ENCODE measurements at places on chromosomes 6 and 20.

- no peak for DNase-seq
These were observed 59.2 kb upstream of the FOXO3 start for GRCh38 chr6:108501559-108501958.

DNA sequence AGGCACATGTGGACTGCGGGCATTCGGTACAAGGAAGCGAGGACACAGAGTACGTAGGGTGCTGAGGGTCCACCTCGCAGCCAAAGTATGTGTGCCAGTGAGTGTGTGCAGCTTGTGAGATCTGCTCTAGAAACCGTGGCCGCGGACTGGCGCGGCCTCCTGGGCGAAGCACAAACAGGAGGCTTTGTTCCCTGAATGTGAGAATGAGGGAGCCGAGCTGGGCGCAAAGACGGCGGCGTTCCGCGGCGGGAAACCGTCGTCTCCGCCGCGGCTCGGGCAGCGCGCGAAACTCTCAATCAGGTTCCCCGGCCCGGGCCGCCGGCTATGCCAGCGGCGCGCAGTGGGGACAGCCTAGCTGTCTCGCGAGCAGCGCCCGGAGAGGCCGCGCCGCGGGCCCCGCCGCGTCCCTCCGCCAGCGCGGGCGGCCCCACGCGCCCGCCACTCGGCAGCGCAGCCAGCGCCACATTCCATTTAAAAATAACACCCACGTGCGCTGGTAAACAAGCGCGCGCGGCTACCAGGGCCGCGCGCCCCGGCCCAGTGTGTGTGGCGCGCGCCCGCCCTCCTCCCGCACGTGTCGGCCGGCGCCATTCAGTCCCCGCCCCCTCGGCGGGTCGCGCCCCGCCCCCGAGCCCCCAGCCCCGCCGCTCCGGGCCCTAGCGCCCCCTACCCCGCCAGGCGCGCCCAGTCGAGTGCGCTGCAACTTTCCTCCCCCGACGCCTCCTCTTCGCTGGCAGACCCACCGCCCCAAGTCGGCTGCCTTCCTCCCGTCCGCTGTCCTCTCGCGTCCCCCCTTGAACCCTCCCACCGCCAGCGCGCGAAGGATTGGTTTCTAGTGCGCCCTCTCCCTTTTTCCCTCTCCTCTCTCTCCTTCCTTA lies 3.0 kb upstream of the FOXO3 start:
- peak; percentile 78 for DNase-seq

DNA sequence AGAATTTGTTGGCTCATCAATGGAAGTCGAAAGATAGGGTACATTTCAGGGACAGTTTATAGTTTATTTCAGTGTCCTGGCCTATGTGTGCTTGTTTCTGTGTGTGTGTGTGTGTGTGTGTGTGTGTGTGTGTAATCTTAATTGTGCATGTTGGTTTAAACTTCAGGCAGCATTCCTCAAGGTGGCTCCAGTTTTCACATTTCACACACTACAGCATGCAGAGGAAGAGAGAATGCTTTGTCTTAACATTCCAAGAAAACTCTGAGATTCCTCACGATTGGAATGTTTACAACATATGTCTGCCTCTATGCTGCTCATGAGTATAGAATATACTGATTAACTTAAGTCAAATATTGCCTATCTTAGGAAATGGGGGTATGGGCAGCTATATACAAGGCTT lies 332.6 kb upstream of the EPHA7 start:
- DNase-seq = no peak

GRCh38 chr20:15494851-15495250 lies 1078.4 kb downstream of the KIF16B start:
- DNase-seq = no peak

- no peak for DNase-seq
These were observed 23.5 kb upstream of the CDH22 start for GRCh38 chr20:46331611-46332361.

- no peak for DNase-seq
These were observed 100.3 kb downstream of the GMPR start for GRCh38 chr6:16338577-16339264.

GRCh38 chr20:50014570-50015562 lies 32.1 kb downstream of the SNAI1 start:
- no peak for DNase-seq

DNA sequence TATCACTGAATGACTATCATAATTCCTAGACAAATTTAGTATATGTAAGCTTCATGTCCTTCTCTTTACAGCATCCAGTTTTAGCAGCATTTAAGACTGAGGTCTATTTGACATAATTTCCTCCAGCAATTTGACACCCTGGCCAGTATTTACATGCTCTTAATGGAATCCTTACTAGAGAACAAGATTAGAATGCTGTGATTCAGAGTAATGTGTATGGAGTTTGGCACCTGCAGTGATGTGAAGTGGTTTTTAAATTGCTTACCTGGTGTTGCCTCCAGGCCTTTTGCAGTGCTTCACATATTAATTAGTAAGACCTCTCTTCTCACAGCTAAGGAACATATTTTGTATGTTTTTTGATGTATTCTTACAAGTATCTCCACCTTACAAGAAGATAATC lies 9.8 kb downstream of the NKX2-4 start:
- DNase-seq = no peak

GRCh38 chr6:129507059-129507807 lies 202.7 kb downstream of the ARHGAP18 start:
- no peak for DNase-seq

- DNase-seq = no peak
These were observed 149.1 kb upstream of the AGPAT4 start for GRCh38 chr6:161422710-161423680.

DNA sequence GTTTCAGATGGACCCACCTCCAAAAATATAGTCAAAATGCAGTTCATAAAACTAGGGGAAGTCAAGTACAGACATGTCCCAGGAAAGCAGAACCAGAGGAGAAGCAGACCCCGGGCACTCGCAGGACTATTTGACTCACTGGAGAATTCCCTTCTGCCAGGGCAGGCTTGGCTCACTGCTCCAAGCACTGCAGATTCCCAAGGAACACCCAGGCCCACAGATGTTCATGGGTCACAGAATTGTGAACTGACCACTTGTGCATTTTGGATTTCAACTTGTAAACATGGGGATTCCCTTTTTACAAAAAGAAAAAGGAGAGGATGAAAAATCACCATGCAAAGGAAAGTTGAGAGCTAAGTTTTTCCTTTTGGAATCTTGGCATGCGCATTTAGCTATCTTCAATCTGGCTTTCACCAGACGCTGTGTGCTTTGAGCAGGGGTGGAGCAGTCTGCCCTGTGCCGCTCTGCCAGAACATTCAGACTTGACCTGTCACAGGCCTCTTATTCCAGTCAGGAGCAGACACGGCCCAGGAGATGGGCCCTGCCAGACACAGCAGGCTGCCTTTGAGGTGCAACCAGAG lies 237.5 kb upstream of the TAB2 start:
- DNase-seq = no peak

DNA sequence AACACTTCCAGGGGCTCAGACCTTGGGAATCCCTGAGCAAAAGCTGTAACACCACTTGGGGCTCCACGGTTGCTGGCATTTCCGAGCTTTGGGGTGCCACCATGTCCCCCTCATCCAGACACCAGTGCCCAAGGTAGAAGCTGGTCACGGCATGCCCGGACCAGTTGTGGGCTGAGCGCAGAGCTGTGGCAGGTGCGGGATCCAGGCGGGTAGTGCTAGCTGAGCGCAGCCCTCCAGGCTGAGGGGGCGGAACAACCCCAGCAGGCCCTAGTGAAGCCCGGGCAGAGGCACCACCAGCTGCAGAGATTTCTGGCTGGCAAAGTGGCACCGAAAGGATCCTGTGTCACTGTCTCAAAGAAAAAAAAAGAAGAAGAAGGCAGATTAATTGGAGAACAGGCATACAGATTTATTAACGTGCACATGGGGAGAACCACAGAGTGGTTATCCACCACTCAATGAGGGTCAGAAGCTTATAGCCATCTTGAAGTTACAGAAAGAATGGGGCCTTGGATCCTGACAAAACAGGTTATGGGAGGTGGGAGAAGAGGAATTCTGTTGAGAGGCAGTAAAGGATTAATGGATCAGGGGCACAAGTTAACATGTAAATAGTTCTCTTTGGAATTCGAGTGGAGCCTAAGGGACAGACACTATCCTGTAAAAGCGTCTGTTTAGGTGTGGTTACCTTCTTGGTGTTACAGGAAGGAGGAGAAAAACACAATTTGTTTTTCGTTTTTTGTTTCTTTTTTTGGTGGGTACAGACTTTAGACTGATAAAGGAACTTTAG lies 107.5 kb downstream of the CD24 start:
- DNase-seq = no peak

GRCh38 chr20:19304886-19305415 lies 92.5 kb downstream of the SLC24A3 start:
- no peak for DNase-seq

DNA sequence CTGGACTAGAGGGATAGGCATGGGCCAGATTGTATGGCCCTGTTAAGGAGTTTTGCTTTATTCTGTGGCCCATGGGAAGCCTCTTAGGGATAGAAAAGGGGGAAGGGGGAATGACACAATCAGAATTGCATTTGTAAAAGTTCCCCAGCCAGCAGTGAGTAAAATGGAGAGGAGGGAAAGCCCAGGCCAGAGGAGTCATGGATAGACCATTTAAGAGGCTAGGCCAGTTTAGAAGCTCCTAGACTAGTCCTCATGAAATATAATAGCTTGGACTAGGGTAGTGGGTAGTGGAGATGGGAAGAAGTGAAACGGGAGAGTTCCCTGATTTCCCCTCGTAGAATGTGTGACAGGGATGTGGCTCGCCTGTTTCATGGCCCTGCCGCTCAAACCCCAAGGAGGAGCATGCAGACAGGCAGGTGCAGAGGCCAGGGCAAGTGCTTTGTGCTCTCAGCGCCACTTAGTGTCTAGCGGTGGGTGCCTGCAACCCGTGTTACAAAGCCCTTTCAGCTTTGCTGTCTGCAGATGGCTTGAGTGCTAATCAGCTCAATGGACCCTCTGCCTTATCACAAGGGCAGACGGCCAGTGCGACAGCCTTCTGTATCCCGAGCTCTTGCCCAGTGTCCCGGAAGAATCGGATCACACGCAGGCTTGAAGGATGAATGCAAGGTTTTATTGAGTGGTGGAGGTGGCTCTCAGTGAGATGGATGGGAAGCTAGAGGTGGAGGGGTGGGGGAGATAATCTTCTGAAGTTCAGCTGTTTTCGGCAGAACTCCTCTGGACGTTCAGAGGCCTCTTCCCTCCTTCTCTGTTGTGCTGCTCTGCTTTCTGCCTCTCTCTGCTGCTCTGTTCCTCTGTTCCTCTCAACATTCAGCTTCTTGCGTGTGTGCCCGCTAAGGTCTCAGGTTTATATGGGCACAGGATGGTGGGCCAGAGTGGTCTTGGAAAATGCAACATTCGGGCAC lies 141.1 kb downstream of the CEP57L1 start:
- DNase-seq = no peak

- DNase-seq = no peak
These were observed 28.6 kb upstream of the PRELID3B start for GRCh38 chr20:59071216-59071615.

DNA sequence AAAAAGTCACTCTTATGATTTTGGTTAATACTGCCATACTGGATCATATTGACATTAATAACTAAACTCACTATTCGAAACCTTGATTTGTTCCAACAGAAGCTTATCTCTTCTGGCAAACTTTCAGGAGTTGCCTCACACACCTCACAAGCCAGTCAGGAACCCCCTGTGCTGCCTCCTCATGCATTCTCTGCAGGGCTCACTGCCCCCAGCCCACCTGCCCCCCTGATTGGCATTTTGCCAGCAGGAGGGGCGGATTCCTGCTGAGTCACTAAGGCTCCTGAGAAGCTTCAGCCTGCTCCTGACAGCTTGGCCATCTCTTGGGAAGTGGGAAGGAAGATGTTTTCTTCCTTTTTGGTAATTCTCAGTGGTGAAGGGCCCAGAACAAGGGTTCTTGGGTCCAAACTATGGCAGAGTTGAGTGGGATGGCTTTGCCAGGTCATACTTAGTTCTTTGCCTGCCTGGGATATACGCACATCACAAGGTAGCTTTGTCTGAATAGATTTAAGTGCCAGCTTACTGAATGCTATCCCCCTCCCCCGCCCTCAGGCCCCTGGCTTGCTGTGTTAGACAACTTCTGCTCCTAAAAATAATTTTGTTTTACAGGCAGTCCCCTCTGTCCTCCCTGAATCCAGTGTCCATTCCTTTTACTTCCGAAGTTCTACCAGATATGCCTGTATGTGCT lies 31.4 kb downstream of the SLC35F1 start:
- no peak for DNase-seq

DNA sequence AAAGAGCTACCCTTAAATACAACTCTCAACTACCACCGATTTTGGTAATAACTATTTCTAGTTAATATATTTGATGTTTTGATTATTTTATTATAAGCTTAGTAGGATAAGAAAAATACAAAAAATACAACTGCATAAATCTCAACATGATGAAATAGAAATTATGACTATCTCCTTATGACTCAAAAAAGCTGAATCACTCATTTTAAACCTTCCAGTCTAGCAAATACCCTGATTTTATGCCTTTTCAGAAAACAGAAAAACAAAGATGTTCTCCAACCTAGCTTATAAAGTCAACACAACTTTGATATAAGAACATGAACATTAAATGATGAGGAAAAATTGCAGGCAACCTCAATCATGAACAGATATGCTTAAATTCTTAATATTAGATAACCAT lies 40.2 kb upstream of the DSE start:
- DNase-seq = no peak

- DNase-seq = no peak
These were observed 125.0 kb upstream of the RPS6KA2 start for GRCh38 chr6:166752097-166752496.

- DNase-seq = no peak
These were observed 175.6 kb downstream of the RNF144B start for GRCh38 chr6:18562726-18563125.

GRCh38 chr20:17497821-17498580 lies 33.2 kb downstream of the BFSP1 start:
- no peak for DNase-seq

- DNase-seq = peak; percentile 83
These were observed 49.1 kb downstream of the UTRN start for GRCh38 chr6:144334150-144334708.

- no peak for DNase-seq
These were observed 56.1 kb downstream of the UNC5CL start for GRCh38 chr6:40982917-40983316.

GRCh38 chr20:24567508-24567907 lies 98.1 kb downstream of the SYNDIG1 start:
- DNase-seq = no peak

DNA sequence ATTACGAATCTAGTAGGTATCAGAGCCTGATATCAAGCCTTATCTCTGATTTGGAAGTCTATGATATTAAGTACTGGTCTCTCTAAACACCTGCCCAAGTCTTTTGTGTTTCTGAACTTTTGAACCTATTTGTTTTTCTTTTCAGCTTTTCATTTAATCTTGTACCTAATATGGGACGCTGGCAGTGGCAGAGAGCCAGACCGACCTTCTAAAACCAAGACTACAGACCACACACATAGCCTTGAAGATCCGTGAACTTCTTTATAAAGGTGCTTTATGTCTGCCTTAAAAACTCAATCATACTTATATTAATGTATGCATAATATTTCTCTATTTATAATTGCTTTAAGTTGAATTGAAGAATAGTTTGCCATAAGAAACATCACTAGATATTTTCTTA lies 12.6 kb upstream of the PTCHD4 start:
- no peak for DNase-seq

GRCh38 chr6:34527751-34528670 lies 28.1 kb downstream of the SPDEF start:
- DNase-seq = no peak
